Activated naive CD4-positive, alpha-beta T cell treated with Interleukin-2 at 50 U/mL for 16 hours (primary cell): ENCODE measurements at places on chromosomes 13 and 19.

DNA sequence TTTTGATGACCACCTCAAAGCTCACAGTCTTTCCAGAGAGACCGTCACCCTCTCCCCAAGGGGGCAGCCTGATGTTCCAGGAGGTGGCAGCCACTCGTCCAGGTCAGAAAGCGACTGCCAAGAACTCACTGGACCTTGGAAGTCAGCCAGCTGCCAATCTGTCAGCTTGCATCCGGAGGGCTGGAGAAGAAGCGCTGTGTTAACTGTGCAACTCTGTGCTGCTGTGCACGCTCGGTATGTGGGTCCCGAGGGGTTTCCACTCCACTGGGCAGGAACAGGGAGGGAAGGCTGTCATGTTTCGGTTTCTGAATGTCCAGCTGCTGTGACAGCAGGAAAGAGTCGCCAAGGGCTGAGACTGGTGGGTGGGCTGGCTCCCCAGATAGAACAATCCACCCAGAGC lies 89.2 kb downstream of the CACNA1A start:
- DNase-seq, result no peak

DNA sequence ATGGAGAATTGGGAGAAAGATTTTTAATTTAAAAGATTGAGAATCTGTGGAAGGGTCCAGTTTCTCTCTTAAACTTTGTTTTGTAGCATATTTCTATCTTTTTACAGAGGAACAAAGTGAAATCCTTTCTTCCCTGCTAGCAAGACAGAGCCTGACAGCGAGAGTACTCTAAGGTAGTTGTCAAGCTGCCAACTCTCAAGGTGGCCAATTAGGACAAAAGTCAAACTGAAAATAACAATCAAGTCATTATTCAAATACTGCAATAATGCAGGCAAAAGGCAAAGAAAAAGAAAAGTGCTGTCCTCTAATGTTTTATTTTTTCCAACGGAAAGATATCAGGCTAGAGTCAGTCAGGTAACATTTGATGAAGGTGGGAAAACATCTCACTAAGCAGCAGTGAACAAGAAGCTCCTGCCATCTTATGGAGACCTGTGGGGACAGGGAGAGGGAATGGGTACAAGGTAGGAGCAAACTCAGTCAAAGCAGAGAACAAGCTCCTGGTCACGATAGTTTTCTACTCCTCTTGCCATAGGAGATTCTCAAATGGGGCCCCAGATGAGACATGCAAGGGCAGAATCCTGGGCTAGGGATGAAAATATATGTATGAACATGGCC lies 801.9 kb upstream of the SLITRK1 start:
- DNase-seq, result no peak

- DNase-seq, result peak; percentile 13
These were observed at the start of gene FARP1 for GRCh38 chr13:98142380-98143156. FARP1 (plus strand) TSS chr13:98143094; CDS start chr13:98213243, 70,149 bp downstream.

DNA sequence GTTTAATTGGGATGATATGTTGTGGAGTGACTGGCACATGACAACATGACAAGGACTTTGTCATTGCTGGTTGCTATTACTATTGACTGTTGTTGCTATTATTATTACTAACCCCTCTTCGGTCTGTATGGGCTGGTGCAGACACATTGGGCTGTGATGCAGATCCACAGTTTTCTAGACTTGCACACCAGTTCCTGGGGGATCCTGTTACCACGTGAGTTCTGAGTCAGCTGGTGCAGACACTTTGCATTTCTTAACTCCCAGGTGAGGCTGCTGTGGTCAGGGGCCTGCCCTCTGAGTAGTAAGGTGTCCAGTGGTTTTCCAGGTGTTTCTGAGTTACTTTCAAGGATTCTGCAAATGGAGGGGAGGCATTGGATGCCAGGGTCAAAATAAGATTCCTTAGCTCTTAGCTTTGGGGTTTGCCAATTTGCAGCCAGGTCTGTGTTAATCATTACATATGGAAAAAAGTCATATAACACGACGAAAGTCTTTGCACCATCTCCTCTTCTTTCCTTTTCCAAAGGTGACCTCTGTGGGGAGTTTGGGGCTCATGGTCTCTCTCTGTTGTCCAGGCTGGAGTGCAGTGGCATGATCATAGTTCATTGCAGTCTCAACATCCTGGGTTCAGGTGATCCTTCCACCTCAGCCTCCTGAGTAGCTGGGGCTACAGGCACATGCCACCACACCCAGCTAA lies 19.3 kb downstream of the BICRA start:
- DNase-seq, result no peak

DNA sequence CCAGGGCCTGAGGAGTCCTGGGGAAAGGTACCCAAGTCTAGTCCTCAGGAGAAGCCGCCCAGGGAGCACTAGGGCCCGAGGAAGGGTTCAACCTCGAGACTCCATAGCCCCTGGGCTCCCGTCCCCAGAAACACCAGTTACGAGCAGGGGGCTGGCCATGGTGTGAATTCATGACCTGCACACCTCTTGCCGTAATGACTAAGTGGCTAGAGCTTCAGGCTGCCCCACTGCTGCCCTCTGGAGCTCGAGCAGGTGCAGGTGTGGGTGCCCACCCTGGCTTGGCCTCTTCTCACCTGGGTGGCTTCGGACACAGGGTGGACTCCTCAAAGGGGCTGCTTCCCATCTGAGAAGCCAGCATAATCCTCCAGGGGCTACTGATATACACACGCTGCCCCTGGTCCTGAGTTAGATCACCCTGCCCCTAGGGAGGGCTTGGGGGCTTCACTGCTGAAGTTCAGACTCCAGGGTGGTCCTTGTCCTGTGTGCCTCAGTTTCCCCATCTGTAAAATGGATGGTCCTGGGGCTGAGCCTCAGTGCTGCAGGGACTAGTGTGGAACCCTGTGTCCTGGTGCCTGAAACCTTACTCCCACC lies 13.6 kb downstream of the SPC24 start:
- DNase-seq, result no peak

GRCh38 chr13:44819245-44819644 lies 170.0 kb downstream of the NUFIP1 start:
- no peak for DNase-seq

DNA sequence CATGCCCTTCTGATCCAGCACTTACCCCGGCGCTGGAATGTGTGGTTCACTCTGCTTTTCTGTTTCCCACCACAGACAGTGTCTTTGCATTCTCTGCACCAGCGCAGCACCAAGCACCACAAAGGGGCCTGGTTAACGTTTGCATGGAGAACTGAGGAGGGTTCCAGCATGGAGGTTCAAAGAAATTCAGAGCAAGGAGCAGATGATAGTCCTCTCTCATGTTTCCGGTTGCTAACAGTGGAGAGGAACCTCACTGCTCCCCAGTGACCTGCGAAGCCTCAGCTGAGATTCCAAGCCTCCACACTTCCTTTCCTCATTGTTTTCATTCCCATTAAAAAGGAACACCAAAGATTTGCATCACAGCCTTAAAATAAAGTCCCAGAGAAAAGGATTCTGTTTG lies 99.7 kb downstream of the STARD13 start:
- no peak for DNase-seq

DNA sequence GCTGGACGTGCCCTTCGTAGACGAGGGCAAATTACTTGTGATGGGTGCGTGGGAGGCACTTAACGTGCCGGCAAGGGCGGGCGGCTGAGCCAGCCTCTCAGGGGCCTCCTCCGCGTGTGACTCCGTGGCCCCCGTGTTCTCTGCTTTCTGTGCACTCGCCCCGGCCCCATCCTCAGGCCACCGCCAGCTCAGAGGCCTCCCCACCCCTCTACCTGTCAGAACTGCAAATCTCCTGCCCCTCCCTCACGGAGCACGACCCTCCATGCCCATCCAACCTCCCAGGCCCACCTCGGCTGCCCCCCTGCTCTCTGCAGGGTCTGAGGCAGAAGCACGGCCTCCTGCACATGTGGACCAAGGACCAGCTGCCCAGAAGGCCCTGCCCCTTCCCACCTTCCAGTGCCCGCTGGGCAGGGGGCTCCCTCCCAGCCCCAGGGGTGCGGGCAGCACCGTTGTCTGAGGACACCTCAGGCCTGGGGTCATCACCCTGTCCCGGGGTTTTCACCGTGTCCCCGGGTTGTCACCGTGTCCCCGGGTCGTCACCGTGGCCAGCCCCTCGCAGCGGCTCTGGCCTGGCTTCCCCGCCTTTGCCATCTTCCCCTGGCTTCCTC lies 44.5 kb downstream of the TMEM255B start:
- no peak for DNase-seq

DNA sequence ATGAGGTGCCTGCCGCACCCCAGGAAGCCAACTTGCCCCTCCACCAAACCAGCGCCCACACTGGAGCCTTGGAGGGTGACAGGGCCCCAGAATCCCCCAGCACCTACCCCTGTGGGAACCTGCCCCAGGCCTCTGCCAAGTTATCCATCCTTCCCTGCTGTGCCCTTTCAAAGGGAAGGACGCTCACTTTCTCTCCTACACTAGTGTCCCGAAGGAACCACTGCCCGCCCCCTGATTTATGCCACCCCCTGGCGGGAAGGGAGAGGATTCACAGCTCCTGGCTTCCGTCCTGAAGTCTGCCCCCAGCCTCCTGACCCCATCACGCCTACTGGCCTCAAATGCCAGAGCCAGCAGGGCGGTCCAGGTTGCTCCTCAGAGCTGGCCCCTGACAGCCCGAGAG lies 1.4 kb downstream of the EVI5L start:
- no peak for DNase-seq

- DNase-seq, result no peak
These were observed 51.0 kb downstream of the SOX1 start for GRCh38 chr13:112117955-112118302.

DNA sequence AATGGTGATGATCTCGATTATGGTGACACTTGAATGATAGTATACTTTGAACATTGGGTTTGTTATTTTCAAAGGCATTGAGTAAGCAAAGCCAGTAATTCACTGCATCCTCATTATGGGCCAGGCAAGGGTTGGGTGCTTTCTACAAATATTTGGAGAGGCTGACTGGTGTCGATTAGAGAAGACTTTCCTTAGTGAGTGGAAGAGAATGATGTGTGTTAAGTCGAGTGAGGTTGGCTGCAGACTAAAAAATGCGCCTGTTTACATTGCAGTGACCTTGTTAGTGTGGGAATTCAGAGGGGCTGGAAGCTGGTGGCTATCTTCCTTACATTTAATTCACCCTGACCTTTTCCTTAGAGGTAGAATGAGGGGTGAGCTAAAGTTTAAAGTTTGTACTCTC lies 22.4 kb upstream of the RNF113B start:
- no peak for DNase-seq

- DNase-seq, result no peak
These were observed 78.8 kb upstream of the TDRD3 start for GRCh38 chr13:60318186-60318585.

- no peak for DNase-seq
These were observed 257.0 kb downstream of the ENOX1 start for GRCh38 chr13:43529796-43530195.

- DNase-seq, result no peak
These were observed 24.5 kb upstream of the GPC6 start for GRCh38 chr13:93201992-93202558.

DNA sequence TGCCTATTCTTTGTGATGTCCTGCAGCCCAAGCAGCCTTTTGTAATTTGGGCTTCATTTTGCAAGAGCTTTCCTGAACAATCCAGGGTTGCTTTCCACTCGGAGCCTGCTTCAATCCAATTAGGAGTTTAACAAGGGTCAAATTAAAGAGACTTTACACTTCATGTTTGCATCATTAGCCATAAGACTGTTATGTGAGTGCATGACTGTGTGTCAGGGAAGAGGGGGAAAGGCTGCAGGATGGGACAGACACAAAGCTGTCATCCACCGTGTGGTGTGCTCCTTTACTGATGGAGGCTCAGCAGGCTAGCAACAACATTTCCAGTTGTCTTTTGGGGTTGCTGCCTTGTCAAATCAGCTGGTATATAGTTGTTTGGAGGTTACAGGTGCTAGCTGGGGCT lies 23.7 kb upstream of the MAB21L1 start:
- DNase-seq, result no peak

GRCh38 chr19:46959894-46960556 lies 59.6 kb upstream of the NPAS1 start:
- no peak for DNase-seq

GRCh38 chr13:105948143-105948542 lies 587.3 kb downstream of the EFNB2 start:
- no peak for DNase-seq

DNA sequence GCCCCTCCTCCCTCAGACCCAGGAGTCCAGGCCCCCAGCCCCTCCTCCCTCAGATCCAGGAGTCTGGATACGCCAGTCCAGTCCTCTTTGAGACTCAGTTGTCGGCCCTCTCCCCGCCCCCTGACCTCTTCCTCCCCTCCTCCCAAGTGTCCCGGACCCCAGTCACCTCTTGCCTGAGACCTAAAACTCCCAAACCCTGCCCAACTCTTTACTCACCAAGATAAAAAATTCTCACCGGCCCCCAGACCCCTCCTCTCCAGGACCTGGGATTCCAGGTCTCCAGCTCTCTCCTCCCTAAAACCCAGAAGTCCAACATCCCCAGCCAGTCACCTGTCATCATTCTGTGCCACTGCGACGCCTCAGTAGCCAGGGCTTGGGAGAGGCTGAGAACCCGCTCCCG lies 1.4 kb upstream of the HSD17B14 start:
- no peak for DNase-seq

DNA sequence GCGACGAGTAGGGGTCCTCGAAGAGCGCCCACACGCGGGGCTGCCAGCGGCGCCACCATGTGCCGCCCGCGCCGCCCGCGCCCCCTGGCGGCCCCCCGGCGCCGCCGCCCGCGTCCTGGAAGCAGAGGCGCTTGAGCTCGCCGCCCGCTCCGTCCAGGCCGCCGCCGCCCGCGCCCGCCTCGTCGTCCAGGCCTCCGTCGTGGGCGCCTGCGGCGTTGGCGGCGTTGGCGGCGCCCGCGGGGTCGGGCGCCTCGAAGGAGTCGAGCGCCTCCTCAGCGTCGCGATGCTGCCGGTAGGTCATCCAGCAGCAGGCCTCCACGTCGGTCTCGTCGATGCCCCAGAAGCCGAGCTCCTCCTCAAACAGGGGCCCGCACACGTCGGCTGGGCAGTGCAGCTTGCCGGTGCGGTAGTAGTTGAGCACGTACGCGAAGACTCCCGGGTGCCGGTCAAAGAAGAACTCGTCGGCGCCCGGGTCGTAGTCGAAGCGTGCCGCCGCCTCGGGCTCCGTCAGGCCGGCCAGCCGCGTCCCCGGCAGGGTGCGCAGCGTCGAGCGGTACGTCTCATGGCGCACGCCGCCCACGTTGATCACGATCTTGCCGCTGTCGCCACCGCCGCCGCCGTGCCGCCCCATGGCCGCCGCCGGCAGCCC lies 829 bp downstream of the KCNC3 start:
- peak; percentile 51 for DNase-seq

GRCh38 chr13:40983725-40984667 lies 35.1 kb downstream of the ELF1 start:
- no peak for DNase-seq

DNA sequence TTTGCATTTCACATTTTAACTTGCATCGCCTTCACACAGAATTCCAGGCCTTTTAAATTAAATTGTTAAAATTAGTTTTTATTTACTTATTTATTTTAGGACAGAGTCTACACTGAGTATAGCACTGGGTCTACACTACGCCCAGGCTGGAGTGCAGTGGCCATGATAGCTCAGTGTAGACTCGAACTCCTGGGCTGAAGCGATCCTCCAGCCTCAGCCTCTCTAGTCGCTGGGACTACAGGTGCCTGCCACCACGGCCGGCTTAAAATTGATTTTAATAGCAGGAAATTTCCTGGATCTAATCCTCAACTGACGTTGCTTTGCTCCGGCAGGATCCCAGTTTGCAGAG lies 301 bp upstream of the ZNF610 start:
- no peak for DNase-seq
